ENCODE measurements at places on chromosomes 1 and 21.
A peak's percentile ranks its signal among the peaks of the same experiment; 100 is the strongest.

DNA sequence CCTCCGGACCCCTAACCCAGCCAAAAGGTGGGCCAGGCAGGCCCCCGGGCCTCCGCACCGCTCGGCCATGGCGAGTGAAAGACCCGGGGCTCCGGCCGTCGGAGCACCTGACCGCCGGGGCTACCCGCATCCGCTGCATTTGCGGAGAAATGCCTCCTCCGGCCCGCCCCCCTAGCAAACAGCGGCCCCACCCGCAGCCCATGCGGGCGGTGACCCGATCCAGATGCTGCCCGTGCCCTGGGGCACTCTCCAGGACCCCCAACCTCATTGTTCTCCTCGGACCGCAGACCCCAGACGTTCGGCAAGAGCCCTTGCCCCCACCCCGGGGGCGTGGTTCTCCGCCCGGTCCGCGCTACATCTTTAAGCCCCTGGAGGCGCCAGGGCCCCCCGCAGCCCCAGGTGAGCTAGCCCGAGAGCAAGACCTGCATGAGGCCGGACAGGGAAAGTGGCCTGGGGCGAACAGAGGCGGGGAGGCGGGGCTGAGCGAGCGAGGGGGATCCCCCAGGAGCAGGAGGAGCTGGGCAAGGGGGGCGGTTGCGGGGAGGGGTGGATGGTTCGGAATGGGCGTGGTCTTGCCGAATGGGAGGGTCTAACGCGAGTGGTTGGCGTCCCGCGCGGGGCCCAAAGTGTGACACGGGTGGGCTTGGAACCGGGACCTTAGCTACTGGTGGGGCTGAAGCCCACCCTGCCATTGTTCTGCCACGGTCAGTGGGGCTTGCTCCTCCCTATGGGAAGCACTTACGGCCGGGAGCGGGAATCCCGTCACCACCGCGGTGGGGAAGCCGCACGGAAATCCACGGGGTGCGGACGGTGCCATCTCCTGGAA lies 6.3 kb upstream of the CRYBG2 start:
- no peak for DNase-seq

DNA sequence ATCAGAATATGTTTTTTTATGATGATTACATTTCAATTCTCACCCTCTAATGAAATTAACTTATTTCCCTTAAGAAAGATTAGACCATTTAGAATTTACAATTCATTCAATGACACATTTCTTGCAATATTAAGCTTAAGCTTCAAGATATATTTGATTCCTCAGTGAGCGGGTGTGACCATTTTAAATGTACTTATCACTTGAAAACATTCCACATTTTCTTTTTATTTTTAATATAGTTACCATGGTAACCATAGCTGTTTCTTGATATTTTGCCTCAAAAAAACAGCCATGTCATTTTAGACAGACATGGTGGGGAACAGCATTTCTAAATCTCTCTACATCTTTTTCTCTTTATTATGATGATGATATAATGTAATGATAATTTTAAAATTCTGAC lies 1029.0 kb upstream of the B3GALT2 start:
- DNase-seq = no peak

DNA sequence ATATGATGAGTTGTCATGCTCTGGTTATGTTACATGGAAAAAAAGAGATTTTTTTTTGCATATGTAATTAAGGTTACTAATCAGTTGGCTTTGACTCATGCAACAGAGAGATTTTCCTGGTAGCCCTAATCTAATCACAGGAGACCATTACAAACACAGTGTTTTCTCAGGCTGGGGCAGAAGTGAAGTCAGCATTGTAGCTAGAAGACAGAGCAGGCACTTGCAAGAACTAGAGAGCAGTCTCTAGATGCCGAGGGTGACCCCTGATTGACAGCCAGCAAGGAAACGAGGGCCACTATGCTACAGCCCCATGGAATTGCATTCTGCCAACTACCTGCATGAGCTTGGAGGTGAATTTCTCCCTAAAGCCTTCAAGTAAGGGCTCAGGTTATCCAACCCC lies 151.3 kb downstream of the RUNX1 start:
- no peak for DNase-seq

GRCh38 chr1:21665711-21666575 lies 3.2 kb downstream of the RAP1GAP start:
- peak; percentile 44 for DNase-seq

GRCh38 chr1:203170625-203171330 lies 4.8 kb downstream of the MYBPH start:
- DNase-seq = no peak

- no peak for DNase-seq
Measured at GRCh38 chr21:45366931-45367401, 38.0 kb upstream of the COL18A1 start.

DNA sequence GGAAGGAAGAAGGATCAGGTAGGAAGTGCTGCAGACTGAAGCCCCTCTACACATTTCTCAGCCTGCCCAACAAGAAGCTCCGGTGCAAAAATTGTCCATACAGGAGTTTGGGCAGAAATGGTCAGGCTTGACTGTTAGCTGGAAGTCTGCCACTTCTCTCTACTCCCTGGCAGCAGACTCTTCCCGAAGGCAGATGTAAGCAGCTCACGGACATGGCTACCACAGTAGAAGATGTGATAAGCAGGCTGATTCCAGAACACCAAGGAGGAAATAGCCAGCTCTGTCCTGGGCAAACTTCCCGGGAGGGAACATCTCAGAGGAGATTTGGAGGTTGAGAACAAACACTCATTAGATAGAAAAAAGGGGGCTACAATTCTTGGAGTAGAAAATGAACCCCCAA lies 52.6 kb downstream of the TRABD2B start:
- DNase-seq = peak; percentile 43

DNA sequence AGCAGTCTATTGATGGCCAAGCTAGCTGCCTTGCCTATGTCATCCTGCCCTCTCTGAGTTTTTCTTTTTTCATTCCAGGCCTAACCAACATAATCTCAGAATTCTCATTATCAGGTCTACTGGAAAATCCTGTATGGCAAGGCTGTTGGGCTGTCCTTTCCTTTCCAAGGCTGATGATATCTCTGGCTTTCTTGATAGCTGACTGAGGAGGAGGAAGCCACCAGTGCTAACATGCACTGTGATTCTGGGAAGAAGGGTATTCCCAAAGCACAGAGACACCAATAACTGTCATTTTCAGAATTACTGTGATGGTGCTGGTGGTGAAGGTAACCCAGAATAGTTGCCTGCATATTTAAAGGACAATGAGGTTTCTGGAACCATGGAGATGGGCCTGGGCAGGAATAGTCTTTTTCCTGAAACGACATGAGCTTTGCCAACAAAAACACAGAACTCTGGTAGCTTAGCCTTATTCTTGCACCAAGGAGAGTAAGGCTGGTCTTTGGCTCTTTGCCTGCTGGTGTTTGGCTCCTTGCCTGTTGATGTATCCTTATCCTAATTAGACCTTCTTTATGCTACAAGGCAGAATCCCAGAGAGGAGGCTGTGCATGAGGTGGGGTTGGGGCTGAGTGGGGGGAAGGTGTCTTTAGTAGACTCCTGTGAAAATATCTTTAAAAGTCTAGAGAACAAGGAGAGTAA lies 157.4 kb downstream of the TNFSF18 start:
- DNase-seq = no peak

DNA sequence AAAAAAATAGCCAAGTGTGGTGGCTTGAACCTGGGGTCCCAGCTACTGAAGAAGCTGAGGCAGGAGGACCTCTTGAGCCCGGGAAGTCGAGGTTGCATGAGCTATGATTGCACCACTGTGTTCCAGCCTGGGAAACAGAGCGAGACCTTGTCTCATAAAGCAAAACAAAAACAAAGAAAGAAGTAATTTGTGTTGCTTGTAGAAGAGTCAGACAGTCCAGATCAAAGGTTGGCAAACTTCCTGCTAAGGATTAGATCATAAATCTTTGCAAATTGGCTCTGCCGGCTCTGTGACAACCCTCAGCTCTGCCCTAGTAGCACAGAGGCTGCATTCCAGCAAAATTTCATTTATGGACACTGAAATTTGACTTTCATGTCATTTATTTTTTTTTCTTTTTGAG lies 19.0 kb upstream of the MFN2 start:
- DNase-seq = no peak

- DNase-seq = no peak
Measured at GRCh38 chr1:179805291-179806195, 62.5 kb downstream of the FAM163A start.

- DNase-seq = no peak
Measured at GRCh38 chr1:39003281-39003680, 12.2 kb downstream of the AKIRIN1 start.

- DNase-seq = no peak
Measured at GRCh38 chr1:65955503-65955902, 162.8 kb downstream of the PDE4B start.

DNA sequence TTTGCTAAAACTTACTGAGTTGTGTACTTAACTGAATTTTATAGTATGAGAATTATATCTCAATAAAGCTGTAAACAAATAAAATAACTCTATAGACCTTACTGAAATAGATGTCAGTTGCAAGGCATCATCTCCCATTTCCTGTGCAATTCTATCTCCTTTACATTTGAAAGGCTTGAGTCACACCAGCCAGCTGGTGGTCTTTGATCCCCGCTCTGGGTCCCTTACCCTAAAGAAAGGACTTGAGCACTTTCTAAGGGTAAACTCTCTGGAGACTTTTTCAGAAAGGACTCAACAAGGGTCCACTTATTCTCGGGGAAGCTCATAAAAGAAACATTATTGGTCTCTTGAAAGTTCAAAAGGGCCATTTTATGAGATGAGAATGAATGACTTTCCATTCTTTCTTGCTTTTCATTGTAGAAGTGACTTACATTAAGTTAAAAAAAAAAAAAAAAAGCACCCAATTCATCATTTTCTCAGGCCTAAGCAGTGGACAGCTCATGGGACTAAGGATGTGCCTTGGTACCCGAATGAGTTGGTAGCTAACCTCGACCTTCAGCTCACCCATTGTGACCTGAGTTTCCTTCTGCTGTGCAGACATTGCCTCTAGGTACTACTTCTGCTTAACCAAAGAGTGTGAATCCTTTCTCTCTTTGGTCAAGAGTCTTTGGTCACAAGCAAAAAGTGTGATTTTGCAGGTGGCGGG lies 147.0 kb upstream of the COA6 start:
- DNase-seq = no peak

DNA sequence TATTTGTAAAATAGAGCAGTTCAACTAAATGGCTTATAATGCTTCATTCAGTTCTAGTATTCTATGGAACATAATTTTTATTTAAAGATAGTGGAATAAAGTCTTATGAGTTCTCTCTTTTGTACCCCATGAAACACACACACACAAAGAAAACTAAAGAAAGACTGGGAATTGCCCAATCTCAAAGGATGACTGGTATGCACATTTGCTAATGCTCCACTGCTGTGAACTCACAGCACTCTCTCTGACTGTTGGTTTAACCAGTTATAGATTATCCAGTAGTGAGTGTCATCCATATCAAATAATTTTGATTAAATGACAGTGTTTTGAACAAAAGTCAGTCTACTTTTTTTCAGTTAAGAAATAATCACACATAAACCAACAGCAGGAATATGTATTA lies 1082.4 kb upstream of the B3GALT2 start:
- DNase-seq = no peak

DNA sequence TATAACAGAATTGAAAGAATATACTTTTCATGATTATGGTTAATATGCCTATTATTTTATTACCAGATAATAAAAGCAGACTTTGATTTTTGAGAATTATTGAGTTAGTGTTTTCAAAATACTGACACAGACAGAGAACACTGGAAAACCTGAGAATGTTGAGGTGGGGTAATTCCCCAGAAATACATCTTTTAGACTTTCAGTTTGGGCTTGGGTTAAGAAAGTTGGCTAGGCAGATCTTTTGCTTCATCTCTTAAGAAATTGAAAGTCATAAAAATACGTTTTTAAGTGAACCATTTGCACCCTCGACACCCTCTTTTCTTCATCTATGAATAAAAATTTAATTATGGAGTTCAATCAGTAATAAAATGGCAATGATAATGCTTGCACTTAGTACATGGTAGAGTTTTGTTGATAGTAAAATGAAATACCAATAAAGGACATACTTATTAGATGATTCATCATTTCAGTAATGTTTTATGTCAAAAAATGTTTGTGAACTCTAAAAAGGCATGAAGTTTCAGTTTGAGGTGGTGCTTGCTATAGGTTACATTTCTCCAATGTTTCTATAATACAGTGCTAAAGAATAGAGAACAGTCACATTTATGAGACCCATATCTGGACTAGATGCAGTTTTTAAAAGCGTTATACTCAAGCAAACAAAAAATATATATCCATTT lies 1.9 kb upstream of the SAMSN1 start:
- DNase-seq = no peak

DNA sequence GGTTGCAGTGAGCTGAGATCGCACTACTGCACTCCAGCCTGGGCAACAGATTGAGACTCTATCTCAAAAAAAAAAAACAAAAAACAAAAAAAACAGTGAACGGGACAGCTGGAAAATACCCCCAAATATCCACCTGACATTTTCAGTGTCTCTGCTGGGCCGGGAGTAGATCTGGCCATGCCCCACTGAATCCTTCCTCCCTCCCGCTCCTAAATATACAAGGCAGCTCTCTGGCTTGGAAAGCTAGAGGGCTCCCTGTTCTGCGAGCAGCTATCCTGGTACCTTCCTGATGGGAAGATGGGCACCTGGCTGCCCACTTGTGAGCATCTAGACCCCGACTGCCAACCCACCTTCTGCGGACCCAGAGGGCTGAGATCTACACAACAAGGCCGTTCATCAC lies 21.4 kb downstream of the SPSB1 start:
- no peak for DNase-seq

- DNase-seq = no peak
Measured at GRCh38 chr1:234980291-234980644, 148.4 kb downstream of the TOMM20 start.

DNA sequence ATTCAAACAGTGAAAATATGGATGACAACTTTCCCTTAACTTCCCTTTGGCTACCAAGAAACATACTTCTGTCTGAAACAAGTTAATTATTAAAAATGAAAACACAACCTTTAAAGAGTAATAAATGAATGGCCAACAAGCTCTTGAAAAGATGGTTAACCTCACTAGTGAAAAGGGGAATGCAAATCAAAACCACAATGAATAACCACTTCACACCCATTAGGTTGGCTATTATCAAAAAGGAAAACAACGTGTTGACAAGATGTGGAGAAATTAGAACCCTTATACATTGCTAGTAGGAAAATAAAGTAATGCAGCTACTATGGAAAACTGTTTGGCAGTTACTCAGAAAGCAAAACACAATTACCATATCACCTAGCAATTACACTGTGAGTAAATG lies 14.1 kb downstream of the COP1 start:
- no peak for DNase-seq

- DNase-seq = no peak
Measured at GRCh38 chr1:2314803-2315673, 76.3 kb downstream of the MORN1 start.
